ENCODE measurements at places on chromosomes 7 and 10.

GRCh38 chr10:95277201-95277570 lies 13.6 kb downstream of the PDLIM1 start:
- no peak for DNase-seq

DNA sequence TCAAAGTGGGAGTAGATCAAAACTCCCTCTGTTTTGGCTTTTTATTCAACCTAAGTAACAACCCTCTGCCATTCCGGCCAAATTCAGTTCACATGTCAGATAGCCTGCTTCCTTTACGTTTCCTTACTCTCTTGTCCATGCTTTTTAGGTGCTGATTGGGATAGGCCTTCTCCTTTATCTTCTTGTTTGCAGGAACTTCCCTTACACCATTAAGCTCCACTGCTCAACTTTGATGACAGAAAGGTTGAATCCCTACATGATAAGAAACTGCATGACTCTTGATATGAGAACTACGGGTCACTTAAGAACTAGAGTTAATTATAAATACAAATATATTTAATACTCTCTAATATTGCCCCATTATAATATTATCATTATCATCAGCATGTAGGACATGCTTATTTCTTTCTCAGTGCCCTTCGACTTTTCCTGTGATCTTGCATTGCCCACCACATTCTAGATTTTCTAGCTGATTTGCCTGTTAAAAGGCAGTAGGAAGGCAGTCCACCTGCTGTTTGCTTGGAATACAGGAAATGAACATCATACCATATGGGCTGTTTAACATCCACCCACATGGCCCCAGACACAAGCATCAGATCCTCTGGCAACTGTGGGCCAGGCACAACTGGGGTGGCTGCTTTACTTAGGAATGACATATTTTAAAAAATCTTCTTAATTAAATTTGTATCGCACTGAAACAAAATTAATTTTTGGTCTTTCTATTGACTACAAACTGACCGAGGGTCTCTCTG lies 59.7 kb upstream of the CCDC6 start:
- DNase-seq = no peak

- DNase-seq = no peak
Measured at GRCh38 chr10:12533151-12533550, 183.8 kb downstream of the CAMK1D start.

DNA sequence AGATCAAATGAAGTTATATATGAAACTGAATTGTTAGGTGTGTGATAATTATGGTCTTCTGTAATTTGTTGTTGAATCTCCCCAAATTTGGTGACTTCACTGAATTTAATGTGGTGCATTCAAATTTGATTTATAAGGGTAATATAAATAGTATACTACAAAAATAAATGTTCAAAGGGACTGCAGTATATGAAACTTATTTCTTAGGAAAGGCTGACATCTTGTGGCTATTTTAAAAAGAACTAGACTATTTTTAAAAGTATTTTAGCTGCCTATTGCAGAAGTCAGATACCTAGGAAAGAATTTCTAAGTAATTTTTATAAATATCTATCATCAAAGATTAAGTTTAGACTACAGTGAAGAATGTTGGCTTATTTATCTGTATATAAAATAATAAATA lies 36.6 kb downstream of the ATRNL1 start:
- no peak for DNase-seq

DNA sequence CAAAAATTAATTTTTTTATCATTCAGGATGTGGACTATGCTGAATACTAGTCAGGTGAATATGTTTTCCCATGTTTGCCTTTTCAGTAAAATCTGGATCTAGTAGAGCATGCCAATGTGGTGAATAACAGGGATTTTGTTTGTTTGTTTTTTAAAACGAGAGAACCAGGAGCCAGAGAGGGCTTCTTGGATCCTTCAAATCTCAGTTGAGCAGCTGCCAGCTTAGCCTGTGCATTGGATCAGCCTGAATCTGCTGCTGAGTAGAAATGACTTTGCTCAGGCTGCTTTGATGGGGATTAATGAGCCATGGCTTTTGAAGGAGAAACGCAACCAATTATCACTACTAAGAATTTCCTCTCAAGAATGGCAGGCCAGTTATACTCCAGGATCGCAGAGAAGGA lies 493.8 kb downstream of the ARL4A start:
- no peak for DNase-seq

- DNase-seq = no peak
Measured at GRCh38 chr10:70940834-70941568, 52.6 kb upstream of the PCBD1 start.

GRCh38 chr10:104591441-104591840 lies 49.6 kb upstream of the SORCS3 start:
- no peak for DNase-seq

DNA sequence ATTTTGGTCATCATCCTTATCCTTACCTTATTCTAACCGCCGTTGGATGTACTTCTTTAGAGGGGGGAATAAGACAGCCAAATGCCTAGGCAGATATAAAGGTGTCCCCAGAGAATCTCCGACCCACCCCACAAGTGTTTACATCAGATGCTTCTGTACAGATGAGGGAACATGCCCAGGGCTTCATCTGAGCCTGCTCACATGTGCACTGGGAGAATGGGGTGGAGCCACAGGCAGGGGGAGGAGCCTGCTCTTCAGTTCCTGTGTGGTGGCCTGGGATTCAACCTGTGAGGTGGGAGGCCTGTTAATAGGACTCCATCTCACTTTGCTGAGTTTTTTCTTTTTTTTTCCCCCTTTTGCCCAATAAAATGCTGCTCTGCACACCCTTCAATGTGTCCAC lies 27.6 kb upstream of the OPTN start:
- no peak for DNase-seq

All from stimulated activated CD4-positive, alpha-beta T cell treated with anti-CD3 and anti-CD28 coated beads, Interleukin-1b, Interleukin-23, amount 100 ng/mL, for 4 hours (primary cell).